ENCODE measurements at places on chromosomes 6 and 20. TPM values are rescaled to one million over a fixed set of nuclear protein-coding genes. Genes with fewer than 3 reads are reported as not detected.

DNA sequence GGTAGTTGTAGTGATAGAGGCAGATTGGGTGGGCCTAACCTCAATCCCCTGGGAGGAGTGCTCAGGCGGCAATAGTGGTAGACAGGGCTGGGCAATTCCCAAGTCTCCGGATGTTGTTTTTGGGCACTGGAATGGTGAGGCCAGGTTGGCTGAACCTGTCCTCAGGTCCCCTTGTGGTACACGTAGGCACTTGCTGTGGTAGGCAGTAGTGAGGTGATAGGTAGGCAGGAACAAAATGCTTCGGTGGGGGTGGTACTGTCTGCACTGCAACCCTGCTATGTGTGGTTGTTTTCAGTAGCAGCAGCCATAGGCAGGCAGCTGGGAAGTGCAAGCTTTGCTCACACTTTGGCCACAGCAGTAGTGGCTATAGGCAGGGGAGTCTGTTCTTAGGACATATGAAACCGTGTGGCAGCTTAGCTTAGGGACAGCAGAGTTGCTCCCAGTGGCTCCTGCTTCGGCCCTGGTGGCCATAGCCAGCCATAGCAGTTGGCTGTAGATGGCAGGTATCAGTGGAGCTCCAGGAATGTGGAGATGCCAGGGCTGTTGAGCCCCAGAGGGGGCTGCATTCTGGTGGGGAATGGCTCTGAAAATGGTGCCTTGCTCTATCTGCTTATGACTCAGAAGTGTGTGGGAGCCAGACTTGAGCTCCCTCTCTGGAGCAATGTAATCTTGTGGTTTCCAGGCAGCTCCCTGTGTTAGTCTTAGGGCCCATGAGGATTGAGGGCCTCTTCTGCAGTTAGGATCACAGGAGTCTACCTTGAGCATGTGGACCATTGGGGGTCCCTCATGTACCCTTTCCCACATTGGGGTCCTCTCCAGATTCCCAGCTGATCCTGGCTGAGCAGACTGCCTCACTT, 241.8 kb upstream of the BMP2 start:
- DNase-seq, result peak; percentile 18

- DNase-seq, result no peak
Observed at GRCh38 chr6:120918137-120918536, 416.1 kb downstream of the TBC1D32 start.

GRCh38 chr6:20129290-20130088, 82.8 kb downstream of the MBOAT1 start:
- DNase-seq, result no peak

DNA sequence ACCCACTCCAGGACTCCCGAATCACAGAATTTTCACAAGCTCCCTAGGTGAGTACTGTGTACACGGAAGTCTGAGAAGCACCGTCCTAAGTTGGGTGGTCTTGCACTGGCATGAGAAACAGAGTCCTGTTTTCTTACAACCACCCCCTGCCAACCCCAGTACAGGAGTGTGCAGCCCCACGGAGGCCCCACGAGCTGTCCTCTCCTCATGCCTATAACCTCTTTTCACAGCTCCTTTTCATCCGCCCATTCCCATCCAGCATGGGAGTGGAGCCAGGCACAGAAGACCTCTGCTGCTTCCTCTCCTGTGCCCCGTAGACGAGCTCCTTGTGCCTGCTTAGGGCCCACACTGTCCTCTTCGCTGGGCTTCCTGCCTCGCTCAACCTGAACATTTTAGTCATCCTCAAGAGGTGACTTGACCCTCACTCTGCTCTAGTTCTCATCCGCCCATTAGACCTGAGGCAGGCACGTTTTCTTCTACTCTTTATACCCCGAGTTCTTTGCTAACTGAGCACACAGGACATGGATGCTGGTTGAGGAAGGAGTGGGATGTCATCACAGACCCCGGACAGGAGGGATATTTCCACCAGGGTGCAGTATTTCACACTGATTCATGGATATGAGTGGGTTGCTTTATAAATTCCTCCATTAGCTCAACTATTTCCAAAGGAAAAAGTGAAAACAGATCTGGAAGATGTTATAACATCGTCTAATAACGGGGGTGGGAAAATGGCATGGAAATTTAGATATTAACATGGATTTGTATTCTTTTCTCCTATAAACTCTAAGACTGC, 160.5 kb downstream of the TTLL2 start:
- DNase-seq, result peak; percentile 8

PRKN gene
- total RNA-seq, result not detected

INSM1 gene
- total RNA-seq, result 0.10 TPM

RAET1L gene
- total RNA-seq, result not detected

ZBTB22 gene
- 10.7 TPM for total RNA-seq

Measured in RPMI7951 (cell line).